ENCODE measurements at places on chromosomes 1 and 21.

DNA sequence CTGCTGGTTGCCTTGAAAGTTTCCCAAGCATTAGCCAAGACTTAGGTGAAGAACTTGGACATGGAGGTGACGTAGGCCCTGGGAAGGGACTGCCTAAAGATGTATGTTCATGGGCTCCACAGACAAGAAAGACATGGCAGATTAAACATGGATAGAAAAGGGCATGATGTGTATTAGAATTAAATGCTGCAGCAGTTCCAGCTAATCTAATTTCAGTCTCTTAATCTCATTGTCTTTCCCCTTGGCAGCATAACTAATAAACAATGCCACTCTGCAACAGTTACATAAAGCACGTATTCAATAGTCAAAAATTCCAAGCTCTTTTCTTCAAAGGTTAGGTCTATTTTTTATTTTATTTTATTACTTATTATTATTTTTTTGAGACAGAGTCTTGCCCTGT, 251.6 kb downstream of the KIF26B start:
- H3K27ac ChIP-seq, result no peak overlapping the region
- H3K27me3 ChIP-seq, result peaks cover 6% of the 10 kb centered on the region
- no peaks in the 10 kb centered on the region for H3K4me1 ChIP-seq
- H3K4me3 ChIP-seq, result no peak overlapping the region

DNA sequence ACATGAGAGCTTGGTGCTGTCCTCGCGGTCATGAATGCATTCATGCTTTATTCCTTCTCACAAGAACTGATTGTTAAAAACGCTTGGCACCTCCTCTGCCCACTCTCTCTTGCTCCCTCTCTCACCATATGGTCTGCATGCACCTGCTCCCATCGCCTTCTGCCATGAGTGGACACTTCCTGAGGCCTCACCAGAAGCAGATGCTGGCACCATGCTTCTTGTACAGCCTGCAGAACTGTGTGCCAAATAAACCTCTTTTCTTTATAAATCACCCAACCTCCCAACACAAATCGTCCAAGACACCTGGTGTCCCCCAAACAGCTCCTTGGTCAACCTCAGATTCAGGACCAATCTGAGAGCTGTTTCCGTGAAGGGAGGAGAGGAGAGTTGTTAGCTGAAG, 43.3 kb upstream of the PCBP3 start:
- no peaks in the 10 kb centered on the region for H3K27me3 ChIP-seq
- DNase-seq, result no peak
- no peak overlapping the region for H3K4me3 ChIP-seq
- H3K4me1 ChIP-seq, result peaks cover 10% of the 10 kb centered on the region

DNA sequence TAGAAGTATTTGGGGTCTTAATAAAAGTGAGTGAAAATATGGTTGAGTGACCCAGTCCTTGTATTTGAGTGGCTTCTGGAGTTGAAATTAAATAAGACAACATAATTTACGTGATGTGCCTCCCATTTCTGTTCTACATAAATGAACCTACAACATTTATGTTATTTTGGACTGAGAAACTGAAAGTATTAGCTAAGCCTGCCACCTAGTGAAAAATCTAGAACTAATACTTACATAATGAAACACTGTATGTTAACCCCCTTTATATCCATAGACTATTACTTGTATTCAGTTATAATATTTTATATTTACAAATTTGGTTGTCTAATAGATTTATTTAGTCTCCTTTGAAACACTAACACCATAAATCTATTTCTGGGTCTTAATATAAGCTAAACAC, 298.9 kb downstream of the KCNT2 start:
- no peak for DNase-seq
- H3K27me3 ChIP-seq, result no peaks in the 10 kb centered on the region
- no peaks in the 10 kb centered on the region for H3K4me1 ChIP-seq
- no peak overlapping the region for H3K4me3 ChIP-seq

- H3K4me3 ChIP-seq, result no peak overlapping the region
- H3K4me1 ChIP-seq, result no peaks in the 10 kb centered on the region
- no peak overlapping the region for H3K27ac ChIP-seq
- no peaks in the 10 kb centered on the region for H3K36me3 ChIP-seq
- H3K27me3 ChIP-seq, result no peaks in the 10 kb centered on the region
- no peak for DNase-seq
Observed at GRCh38 chr21:21114461-21114860, 116.3 kb downstream of the NCAM2 start.

GRCh38 chr1:173635116-173635515, at the start of gene TEX50:
TSS of gene TEX50 (plus strand) at chr1:173635338. CDS start at chr1:173635522, 184 bp downstream.
- no peaks in the 10 kb centered on the region for H3K27me3 ChIP-seq
- H3K4me1 ChIP-seq, result no peaks in the 10 kb centered on the region
- H3K36me3 ChIP-seq, result no peaks in the 10 kb centered on the region
- no peak within 1 kb of the TSS for H3K4me3 ChIP-seq

All from activated naive CD4-positive, alpha-beta T cell treated with anti-CD3 and anti-CD28 coated beads for 36 hours (primary cell).